MCF 10A (cell line): ENCODE measurements at places on chromosomes 1 and 21.
A peak's percentile ranks its signal among the peaks of the same experiment; 100 is the strongest.

DNA sequence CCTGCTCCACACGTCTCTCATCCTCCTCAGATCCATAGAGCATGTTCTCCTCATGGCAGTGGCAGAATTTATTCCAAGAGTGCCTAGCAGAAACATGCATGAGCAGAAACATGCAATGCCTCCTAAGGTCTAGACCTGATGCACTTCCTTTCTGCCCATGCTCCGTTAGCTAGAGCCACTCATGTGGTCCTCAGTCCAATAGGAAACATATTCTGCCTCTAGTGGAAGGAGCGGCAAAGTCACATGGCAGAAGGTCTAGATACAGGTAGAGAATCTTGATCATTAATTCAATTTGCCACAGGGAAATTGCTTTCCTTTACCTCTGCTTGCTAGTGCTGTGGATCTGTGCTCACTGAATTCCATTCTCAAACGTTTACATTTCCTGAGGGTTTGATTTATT, 130.4 kb downstream of the KIF26B start:
- no peak for DNase-seq

- DNase-seq: no peak
Measured at GRCh38 chr1:221801251-221801661, 59.4 kb upstream of the DUSP10 start.

DNA sequence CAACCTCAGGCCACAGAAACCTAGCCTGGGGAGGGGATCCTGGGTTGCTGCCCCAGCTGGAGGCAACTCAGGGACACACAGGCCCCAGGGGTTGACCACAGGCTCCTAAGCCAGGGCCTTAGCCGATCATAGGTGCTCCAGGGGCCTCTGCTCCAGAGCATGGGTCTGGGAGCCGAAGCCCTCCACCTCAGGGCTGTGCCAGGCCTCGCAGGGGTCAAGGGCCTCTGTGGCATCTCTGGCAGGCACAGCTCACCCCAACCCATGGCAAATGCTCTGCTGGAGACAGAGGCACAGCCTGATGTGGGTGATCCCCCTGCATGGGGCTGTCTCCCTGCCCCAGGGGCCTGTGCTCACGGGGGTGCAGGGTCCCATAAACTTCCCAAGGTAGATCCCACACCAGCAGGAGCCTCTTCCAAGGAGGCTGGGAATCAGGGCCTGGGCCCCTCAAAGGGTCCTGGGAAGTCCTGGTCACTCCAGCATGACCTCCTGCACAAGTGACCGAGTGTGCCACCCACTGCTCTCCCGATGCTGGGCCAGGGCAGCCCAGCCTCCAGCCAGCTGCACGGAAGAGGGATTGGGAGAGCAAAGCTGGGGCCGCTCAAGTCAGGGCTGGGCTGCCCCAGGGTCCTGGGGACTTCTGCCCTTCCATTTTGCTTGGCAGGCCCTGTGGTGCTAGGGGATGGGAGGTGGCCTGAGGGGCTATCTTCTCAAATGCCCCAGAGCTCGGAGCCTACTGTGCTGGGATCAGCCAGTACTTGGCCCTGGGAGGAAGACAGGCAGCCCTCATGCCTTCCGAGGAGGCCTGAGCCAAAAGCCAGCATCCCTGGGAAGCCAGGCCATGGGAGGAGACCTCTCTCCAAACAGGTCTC, 22.2 kb upstream of the PRSS38 start:
- no peak for DNase-seq

DNA sequence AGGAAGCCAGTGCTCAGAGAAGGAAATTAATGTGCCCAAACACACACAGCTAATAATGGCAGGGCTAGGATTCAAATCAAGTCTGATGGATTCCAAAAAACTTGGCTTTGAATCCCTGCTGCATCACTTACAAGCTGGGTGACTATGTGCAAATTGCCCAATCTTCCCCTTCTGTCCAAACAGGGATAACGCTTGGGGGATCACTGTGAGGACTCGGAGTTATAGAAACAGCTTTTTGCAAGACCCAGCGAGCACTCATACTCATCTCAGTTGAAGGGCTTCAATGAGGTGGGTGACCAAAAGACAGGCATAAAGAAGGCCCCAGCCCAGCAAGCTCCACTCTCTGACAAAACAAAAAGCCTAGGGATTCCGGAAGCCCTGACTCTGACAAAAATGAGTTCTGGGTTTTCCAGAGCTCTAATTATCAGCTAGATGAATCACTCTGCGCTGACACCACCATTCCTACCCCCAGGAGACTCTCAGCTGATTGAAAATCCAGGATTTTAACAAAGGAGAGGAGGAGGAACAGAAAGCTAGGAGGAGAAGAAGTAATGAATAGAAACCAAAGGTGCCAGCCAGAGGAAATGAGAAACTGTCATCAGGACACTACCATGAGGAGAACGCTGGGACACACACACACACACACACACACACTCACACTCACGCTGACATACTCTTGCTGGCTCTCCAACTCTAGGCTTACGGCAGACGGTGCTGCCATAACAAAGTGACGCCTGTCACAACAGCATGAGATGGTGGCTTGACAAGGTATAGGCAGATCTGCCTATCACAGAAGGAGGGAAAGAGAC, 1.6 kb upstream of the STK40 start:
- DNase-seq: peak; percentile 79

DNA sequence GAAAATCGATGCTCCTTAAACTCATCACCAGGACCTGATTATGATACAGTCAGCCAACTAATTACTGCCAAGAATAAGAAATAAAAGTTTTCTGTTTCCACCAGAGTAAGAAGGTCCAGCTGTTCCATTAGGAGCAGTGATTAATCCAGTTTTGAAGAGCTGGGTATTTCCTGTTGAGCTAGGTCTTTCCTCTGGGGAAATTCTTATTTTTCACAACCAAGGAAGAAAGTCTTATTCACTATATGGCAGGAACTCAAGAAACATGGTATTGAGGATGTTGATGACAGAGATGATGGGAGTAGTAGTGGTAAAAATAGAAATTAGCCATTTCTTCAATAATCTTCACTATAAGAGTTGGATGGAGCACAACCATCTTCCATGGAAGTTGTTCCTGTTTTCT, 374.6 kb upstream of the RUNX1 start:
- no peak for DNase-seq

DNA sequence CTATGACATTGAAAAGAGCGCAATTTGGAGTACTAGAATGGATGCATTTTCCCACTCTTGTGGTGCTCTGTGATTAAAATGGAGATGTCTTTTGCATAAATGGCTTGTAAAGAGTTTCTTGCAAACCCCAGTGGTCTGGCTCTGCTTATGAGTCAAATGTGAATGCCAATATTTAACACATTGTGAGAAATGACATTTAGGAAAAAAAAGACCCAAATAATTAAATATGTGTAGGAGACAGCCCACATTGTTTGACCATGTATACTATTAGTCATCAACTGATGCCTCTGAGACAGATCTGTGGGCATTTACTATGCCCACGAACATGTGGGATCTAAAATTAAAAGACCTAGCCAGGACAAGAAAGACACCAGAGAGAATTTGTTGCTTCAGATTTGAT, 22.2 kb upstream of the RUNX1 start:
- DNase-seq: no peak

DNA sequence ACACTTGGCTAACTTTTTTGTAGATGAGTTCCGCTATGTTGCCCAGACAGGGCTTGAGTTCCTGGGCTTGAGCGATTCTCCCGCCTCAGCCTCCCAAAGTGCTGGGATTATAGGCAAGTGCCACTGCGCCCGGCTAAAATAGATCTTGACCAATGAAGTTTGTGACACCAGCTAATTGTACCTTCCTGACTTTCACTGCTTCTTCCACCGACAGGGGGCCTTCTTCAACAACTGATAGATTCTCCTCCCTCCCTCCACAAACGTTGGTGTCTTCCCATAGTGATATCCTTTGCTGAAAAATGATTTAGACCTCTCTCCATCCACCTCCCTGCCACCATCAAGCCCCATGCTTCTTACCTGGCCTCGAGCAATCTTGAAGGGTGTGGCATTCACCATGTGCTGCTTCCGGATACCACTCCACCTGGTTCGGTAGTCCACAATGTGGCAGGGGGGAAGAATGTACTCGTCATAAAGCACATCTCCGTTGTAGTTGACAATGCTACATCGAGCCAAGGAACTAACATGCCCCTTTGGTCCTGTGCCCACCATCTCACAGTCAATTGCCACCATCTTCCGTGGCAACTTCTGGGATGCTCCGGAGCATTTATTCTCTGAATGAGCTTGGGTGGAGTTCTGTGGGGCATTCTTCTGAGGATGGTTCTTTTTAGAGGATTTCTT, 1.6 kb upstream of the METTL25B start:
- DNase-seq: peak; percentile 92

- DNase-seq: peak; percentile 68
Measured at GRCh38 chr1:226365831-226366231, 42.1 kb downstream of the PARP1 start.

DNA sequence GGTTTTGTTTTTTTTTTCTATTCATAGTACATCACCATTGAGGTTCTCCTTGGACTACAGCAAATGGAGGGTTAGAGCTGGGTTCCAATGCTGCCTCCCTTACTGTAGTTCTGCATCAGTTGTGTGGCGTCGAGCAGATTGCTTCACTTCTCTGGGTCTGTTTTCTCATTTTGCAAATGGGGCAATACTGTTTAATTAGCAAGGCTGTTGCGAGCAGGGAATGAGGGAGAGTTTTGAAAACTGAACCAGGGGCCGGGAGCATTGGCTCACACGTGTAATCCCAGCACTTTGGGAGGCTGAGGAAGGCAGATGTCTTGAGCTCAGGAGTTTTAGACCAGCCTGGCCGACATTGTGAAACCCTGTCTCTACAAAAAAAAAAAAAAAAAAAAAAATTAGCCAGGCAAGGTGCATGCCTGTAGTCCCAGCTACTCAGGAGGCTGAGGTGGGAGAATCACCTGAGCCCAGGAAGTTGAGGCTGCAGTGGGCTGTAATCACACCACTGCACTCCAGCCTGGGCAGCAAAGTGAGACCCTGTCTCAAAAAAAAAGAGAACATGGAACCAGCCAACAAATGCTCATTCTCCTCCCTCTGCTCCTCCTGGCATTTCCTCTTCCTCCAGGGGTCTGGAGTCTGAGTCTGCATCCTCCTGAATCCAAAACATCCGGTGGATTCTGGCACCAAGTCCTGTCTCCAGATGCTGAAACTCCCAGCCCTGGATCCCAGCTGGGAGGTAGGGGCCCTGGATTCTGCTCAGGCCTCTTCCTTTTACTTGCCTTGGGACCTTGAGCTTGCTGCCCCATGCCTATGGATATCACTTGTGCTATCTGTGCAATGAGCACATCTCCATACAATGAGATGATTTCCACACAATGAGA, 3.7 kb upstream of the PLOD1 start:
- peak; percentile 24 for DNase-seq

DNA sequence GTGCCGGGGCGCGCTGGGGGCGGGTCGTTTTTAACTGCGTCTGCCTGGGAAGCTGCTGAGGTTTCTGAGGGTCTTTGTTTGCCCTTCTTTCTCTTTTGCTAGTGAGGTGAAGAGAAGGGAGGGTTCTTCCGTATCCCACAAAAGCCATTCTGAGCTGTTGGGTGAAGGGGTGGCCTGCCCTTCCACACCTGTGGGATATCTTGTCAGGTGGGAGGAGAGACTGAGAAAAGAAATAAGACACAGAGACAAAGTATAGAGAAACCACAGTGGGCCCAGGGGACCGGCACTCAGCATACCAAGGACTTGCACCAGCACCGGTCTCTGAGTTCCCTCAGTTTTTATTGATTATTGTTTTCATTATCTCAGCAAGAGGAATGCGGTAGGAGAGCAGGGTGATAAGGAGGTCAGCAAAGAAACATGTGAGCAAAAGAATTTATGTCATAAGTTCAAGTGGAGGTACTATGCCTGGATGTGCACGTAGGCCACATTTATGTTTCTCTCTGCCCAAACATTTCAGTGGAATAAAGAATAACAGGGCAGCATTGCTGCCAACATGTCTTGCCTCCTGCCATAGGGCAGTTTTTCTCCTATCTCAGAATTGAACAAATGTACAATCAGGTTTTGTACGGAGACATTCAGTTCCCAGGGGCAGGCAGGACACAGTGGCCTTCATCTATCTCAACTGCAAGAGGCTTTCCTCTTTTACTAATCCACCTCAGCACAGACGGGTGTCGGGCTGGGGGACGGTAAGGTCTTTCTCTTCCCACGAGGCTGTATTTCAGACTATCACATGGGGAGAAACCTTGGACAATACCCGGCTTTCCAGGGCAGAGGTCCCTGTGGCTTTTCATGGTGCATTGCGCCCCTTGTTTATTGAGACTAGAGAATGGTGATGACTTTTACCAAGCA, 972 bp downstream of the PGBD2 start:
- no peak for DNase-seq

DNA sequence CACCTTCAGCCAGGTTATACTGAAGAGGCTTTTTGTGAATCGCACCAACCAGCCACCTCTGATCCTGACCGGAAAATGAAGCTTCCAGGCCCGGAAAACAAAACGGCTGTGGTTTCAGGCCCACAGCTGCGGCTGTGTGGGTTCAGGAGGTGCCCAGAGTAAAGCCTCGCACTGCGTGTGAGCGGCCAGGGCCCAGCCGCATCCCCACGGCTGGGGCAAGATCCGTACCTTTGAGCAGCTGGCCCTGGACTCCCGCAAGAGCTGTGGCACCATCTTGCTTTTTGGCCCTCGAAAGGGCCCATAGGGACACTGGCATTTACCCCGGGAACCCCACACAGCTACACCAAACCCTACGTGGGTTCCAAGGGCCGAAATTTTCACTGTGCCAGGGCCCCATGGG, 63.0 kb downstream of the GLUL start:
- DNase-seq: no peak
